ENCODE measurements at places on chromosomes 13 and 19. TPM values are rescaled to one million over a fixed set of nuclear protein-coding genes. Genes with fewer than 3 reads are reported as not detected.

STX10 gene
- 67.8 TPM for total RNA-seq

CPAMD8 gene
- 0.66 TPM for total RNA-seq

ZSCAN22 gene
- 2.9 TPM for total RNA-seq

PSG7 gene
- total RNA-seq: not detected

MBD3L2 gene
- total RNA-seq: not detected

FXYD7 gene
- total RNA-seq: not detected
